Vagina (tissue), 2 donors: ENCODE measurements at places on chromosomes 5 and 9. TPM values are rescaled to one million over a fixed set of nuclear protein-coding genes. Genes with fewer than 3 reads are reported as not detected.

- DNase-seq = no peak
These were observed 6.0 kb downstream of the DMRT1 start for GRCh38 chr9:847505-847904.

- DNase-seq = no peak
These were observed 406.1 kb upstream of the CHD1 start for GRCh38 chr5:99334936-99335335.

GRCh38 chr5:53928641-53929040 is 368.2 kb downstream of the NDUFS4 start:
- no peak for DNase-seq

DNA sequence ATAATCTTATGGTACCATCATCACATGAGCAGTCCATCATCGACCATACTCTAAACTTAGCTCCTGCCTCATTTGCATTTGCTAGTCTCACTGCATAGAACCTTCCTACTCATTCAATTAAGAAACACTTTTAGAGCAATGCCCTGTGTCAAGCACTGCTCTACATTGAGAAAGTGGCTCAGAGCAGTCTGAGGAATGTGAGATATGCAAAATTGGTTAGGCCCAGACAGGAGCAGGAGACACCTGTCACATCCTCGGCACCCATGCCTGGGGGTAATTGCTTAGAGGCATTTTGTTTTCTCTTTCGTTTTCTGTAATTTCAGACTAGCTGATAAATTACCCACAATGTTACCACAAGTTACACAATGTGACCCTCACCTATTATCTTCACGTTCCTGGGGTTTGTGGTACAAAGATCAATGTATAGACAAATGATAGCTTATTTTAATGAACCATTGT is 4.9 kb upstream of the RARS1 start:
- no peak for DNase-seq

GRCh38 chr5:78501411-78502352 is 141.3 kb downstream of the SCAMP1 start:
- DNase-seq = no peak

GRCh38 chr9:22265038-22265437 is 181.6 kb upstream of the DMRTA1 start:
- DNase-seq = no peak

- no peak for DNase-seq
These were observed 166.4 kb downstream of the FAM170A start for GRCh38 chr5:119795768-119796167.

- peak; percentile 74 for DNase-seq
These were observed 125.2 kb downstream of the GPBP1 start for GRCh38 chr5:57298985-57299491.

GRCh38 chr9:92064711-92065110 is 50.5 kb downstream of the SPTLC1 start:
- DNase-seq = no peak

- DNase-seq = no peak
These were observed 53.9 kb downstream of the SNX18 start for GRCh38 chr5:54571462-54571861.

DNA sequence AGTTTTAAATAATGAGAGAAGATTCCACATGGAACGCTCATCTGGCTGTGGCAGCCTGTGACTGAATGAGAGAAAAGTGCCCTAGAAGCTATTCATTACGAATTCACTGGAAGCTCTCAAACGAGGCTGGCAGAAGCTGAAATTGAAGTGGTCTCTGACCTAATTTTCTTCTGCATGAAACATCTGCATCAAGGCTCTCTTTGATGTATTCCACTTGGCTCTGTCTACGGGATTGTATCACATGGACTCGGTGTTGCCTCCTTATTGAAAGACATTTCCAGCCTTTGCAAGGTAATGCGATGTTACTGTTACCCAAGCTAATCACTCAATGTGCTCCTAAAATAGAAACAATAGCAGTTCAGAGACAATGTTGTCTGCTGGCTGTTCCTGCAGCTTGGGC is 246.9 kb upstream of the ZNF462 start:
- DNase-seq = no peak

- DNase-seq = no peak
These were observed 7.7 kb downstream of the CA9 start for GRCh38 chr9:35681341-35682002.

DNA sequence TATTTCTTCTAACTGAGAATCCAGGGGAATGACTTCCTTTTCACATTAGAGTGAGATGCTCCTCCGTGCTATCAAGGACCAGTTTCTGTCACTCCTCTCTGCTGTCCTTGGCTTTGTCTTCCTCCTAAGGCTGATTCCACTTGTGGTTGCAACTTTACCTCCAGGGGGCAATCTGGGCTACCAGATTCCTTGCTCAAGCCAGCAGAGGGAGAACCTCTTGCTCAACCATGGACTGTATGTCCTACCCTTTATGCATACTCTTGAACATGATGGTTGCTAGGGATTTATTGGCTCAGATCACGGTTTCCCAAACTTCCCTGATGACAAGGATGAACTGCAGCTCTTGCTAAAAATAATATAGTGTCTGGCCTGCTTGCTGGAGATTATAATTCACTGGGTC is 24.0 kb downstream of the NNT start:
- no peak for DNase-seq

GRCh38 chr5:68459093-68459809 is 243.7 kb downstream of the PIK3R1 start:
- DNase-seq = no peak

DNA sequence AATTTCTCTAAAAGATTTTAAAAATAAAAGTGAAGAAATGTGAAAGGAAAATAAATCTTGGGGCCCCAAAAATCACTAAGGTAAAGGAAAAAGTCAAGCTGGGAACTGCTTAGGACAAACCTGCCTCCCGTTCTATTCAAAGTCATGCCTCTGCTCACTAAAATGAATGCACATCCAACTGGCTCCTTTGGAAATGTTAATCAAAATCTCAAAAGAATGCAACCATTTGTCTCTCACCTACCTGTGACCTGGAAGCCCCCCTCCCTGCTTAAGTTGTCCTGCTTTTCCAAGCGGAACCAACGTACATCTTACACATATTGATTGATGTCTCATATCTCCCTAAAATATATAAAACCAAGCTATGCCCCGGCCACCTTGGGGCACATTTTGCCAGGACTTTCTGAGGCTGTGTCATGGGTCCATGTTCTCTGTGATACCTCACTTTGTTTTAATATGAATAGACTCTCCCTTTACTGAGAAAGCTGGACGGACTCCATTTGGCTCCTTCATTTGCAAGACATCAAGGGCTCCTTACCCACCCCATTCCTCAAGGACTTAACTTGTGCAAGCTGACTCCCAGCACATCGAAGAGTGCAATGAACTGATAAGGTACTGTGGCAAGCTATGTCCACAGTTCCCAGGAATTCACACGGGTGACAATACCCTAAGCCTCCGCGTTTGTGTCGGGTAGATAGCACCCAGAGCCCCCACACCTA is 164.3 kb downstream of the SMC2 start:
- DNase-seq = no peak

- no peak for DNase-seq
These were observed 13.9 kb upstream of the SGCD start for GRCh38 chr5:156312897-156313694.

GRCh38 chr5:15850939-15851341 is 328.7 kb downstream of the MARCHF11 start:
- no peak for DNase-seq

- DNase-seq = no peak
These were observed 62.3 kb downstream of the THBS4 start for GRCh38 chr5:80097451-80097850.

- no peak for DNase-seq
These were observed 62.0 kb upstream of the ASS1 start for GRCh38 chr9:130382636-130383349.

DNA sequence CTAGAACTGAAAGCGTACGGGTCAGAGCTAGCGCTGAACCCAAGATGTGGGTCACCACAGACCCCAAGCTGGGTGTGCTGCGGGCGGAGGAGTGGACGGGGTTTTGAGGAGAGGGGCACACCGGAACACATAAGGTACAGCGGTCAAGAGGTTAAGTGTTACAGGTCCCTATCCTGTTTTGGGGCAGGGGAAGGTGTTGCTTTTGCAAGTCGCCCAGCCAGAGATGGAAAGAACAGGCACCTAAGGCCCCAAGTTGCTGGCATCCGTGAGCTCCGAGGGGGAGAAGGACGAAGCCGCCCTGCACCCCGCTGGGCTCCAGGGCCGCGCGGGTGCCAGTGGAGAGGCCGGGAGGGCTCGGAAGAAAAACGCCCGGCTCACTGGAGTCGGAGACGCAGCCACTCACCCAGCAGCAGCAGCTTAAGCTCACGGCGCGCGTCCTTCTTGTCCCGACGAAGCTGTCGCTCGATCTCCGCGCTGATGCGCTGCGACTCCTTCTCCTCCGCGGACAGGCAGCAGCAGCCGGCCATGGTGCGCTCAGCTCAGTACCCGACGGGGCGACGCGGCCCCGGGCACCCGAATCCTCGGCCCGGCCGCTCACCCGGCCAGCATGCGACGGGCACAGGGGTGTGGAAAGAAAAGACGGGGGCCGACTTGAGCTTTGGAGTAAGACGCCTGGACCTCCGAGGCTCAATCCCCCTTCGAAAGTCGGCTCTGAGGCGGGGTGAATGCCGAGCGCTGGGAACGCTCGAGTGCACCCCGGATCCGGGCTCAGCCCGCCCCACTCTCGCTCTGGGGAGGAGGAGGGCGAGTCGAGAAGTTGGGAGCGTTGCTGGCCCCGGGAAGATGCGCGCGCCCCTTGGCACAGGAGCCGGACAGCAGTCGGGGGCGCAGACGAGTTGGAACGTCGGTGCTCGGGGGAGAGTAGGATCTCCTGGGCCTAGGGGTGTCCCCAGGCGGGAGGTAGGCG is 572 bp downstream of the GNA14 start:
- DNase-seq = no peak

DNA sequence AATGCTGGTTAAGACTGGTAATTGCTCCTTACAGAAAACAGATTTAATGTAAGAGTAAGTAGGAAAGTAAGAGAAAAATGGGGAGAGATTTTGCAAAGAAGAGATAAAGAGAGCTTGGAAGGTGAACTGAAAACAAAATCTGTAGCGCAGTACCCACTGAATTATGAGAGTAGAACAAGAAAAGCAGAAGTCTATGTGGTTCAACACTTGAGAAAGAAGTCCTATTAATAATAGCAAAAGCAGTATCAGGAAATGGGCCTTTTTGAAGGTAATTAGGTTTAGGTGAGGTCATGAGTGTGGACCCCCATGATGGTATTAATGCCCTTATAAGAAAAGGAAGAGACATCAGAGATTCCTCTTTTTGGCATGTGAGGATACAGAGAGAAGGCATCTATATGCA is 460.6 kb downstream of the CETN3 start:
- DNase-seq = no peak

DNA sequence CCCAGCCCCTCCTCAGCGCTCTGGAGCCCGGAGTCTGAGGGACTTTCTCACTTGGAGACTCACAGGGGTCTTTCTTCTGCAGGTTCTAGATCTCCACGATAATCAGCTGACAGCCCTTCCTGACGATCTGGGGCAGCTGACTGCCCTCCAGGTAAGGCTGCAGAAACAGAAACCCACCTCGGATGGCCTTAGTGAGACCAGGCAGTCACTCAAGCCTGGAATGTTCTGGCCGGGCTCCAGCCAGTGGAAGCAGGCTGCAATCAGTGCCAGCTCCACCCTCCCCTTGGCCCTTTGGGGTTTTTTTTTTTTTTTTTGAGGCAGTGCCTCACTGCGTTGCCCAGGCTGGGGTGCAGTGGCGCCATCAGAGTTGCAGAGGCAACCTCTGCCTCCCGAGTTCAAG is 7.6 kb downstream of the LRSAM1 start:
- DNase-seq = no peak

DNA sequence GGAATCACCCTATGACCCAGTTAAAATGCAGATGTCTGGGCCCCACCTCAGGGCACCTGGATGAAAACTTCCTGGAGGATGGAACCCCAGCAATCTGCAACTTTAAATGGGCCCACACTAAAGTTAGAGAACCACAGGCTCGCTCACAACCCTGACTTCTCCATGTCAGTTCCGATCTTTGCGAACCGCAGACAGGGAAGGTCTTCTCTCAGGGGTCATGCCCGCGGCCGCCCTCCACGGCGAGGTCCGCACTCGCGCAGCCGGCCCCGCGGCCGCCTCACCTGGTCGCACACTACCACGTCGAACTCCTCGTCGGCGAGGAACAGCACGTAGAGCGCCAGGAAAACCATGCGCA is 499 bp downstream of the ALG2 start:
- DNase-seq = no peak

DNA sequence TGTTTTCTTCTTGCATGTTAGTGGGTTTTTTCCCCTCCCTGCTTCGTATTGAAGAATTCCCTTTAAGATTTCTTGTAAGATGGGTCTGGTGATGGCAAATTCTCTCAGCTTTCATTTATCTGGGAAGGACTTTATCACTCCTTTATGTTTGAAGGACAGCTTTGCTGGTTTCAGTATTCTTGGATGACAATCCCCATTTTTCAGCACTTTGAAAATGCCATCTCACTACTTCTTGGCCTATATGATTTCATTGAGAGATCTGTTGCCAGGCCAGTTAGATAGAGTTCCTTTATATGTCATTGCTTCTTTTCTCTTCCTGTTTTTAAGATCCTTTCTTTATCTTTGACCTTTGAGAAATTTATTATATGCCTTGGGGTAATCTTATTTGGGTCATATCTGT is 106.3 kb downstream of the KDM4C start:
- DNase-seq = no peak

GRCh38 chr9:85230081-85230480 is 511.7 kb downstream of the AGTPBP1 start:
- DNase-seq = no peak

- DNase-seq = no peak
These were observed 655.2 kb downstream of the ANXA1 start for GRCh38 chr9:73806876-73807275.

DNA sequence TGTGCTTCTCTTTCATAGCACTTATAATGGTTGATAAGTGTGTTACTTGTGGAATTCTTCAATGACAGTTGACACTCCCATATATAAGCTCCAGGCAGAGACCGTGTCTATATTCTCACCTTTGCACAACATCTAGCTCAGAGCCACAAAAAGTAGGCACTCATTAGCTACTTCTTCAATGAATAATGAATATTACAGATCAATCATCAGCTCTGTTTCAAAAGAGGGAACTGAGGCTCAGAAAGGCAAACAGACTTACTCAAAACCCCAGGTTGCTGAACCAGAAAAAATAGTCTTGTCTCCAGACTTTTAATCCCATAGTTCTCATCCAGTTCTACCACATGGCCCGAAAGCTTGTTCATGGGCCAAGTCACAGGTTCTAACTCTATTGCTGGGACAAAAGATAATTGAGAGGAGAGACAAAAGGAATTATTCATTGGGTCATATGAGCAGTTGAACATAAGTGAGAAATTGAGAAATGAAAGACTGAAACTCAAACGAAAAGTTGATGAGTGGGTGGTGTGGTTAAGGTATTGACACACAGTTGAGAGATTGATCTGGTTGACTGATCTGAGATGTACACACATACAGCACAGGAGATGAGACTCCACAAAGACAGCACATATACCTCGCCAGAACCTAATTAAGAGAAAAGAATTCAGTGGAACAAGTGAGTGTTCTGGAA is 381.6 kb downstream of the EFNA5 start:
- DNase-seq = no peak

Gene STING1
- total RNA-seq = 103 TPM

Gene CRB2
- not detected for total RNA-seq

Gene OTULINL
- 8.8 TPM for total RNA-seq

Gene NPR2
- total RNA-seq = 17.2 TPM

Gene LHX3
- total RNA-seq = not detected

Gene OR1Q1
- not detected for total RNA-seq

Gene IFNA13
- not detected for total RNA-seq

Gene TAS2R1
- not detected for total RNA-seq

Gene CACNA1B
- total RNA-seq = 0.74 TPM

Gene ADAMTS19
- 1.7 TPM for total RNA-seq

Gene TNC
- 18.7 TPM for total RNA-seq

Gene C9
- not detected for total RNA-seq

Gene LHX6
- 8.1 TPM for total RNA-seq
